Right lobe of liver (tissue), 6 donors: ENCODE measurements at places on chromosomes 5 and 9.

DNA sequence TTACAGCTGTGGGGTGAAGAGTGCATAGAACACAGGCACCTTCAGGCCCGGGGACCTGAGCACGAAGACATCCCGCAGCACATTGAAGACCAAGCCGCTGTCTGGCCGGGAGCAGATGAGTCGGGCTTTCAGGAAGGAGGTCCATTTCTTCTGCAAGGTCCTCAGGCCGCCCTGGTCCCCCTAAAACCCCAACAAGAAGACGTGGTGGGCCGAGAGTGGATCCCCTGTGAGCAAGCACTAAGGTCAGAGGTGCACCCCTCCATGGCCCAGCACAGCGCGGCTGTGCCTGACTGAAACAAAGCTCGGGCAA, 70.5 kb downstream of the SECISBP2 start:
- DNase-seq, result no peak

GRCh38 chr9:134680393-134681060, 38.9 kb downstream of the COL5A1 start:
- no peak for DNase-seq

DNA sequence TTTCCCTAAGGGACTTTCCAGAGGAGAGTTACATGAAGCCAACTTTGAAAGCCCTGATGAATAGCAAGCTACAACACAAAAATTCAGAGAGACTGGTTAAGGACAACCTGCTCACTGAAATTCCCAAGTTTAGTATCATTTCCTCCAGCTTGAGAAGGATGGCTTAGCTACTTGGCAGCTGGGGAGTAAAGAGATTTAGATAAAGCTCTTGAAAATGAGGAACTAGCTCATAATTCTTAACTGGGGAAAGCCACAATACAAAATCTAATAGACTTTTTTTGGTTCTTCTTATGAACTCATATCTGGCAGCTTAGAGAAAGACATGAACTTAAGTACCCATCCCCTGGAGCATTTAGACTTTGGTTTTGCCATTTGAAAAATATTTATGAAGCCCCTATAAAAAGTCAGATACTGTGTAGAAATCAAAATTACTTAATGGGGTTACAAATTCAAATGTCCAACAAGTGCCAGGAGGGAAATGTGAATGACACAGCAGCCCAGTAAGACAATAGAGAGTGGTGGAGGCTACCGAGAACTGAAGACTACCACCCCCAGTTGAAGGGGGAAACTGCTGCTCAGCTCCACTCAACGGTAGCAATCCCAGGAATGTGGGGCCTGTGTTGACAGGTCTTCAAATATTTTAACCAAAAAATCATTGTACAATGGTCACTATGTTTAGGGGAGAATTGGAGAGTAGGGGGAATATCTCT, 79.4 kb upstream of the ADRB2 start:
- no peak for DNase-seq

GRCh38 chr9:114804505-114804904, 1.3 kb downstream of the TNFSF15 start:
- no peak for DNase-seq

DNA sequence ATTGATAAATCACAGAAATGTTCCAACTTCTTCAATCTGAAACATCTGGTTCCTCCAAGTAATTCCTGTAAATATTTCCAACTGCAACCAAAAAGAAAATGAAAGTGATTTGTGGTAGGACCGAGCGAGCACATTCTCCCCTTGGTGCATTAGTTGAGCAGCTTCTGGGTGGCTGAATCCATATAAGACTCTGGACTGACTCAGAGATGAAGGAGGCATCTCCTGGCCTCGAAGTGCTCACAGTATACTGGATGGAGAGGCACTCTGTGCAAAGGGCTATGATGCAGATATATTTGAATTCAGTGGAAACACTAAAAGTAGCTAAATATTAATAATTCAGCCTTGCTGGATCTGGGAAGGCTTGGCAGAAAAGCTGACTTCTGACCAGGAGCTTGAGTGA, 265.0 kb downstream of the MARCHF11 start:
- DNase-seq, result no peak

- no peak for DNase-seq
These were observed 364.7 kb downstream of the CAAP1 start for GRCh38 chr9:26527931-26528330.

GRCh38 chr9:73157811-73158210, 6.1 kb downstream of the ANXA1 start:
- DNase-seq, result no peak

DNA sequence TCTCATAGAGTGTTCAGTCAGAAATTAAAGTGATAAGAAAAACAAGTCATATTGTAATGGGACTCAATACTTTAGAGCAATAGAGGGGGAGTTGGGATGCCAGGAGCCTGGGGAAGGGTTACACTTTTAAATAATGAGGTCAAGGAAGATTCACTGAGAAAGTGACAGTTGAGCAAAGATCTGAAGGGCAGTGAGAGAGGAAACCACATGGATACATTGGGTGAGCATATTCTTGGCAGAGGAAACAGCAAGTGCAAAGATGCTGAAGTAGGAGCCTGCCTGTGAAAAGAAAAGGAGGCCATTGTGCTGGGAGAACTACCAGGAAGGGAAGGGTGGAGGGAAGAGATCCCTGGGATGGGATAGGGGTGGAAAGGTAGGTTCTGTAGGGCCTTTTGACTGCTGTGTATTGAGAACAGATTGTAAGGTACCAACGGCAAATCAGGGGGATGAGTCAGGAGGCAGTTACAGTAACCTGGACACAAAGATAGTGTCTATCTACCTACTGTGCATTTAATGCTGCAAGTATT, 79.4 kb downstream of the PAM start:
- no peak for DNase-seq

DNA sequence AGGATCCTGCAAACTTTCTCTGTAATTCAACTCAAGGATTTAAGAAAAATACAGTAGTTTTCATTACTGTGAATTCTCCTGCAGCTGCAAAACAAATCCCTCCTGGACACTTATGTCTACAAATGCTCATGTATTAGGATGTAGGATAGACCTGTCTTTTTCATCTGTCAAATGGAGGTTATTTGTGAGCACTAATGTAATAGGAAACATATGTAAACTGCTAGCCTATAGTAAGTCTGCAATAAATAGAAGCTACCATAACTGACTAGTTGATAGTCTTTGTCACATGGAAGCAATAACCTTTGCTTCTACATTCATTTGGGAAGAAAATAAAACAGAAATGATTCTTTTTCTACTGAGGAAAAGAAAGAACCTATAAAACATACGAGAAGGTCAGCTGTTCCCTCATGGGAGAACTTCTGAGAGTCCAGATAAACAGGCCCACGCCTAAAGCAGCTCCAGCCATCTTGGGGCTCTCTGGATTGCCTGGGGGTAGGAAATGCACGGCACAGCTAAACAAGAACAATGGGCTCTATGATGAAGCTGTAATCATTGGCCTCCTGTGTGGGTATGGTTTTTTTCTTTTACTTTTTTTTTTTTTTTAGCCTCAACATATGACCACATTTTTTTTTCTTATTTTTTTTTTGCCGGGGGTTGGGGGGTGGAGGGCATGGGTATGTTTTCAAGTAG, 6.2 kb downstream of the KCNV2 start:
- no peak for DNase-seq
